ENCODE measurements at places on chromosomes 7 and 10.

GRCh38 chr10:72483471-72483870 is 128.8 kb upstream of the DNAJB12 start:
- DNase-seq, result no peak

DNA sequence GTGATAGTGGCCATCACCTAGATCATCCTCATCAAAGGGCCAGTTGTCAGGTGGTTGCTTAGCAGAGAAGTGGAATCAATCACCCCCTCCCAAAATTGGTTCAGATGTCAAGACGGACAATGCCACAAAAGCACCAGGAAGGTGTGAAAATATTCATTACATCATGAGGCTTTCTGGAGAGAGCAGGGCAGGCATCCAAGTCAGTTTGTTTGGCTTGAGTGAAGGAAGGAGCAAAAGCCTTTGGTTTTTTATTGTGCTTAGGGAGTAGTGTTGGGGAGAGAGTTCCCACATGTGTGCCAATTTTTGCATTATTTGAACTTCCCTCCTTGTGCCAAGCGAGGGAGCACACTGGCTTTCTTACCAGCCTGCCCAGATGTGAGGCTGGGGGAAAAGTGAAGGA is 1082.9 kb downstream of the LRMDA start:
- DNase-seq, result no peak

- peak; percentile 96 for DNase-seq
These were observed 56.6 kb downstream of the TMEM209 start for GRCh38 chr7:130148561-130148960.

- DNase-seq, result no peak
These were observed 50.6 kb downstream of the MGMT start for GRCh38 chr10:129517680-129518057.

GRCh38 chr10:70348228-70348850 is 34.1 kb downstream of the LRRC20 start:
- no peak for DNase-seq

Measured in NCI-H2171 treated with DMSO at 0.1 percent for 48 hours (cell line).